ENCODE measurements at places on chromosomes 1 and 21.
A peak's percentile ranks its signal among the peaks of the same experiment; 100 is the strongest.

GRCh38 chr1:162993846-162994245 is 75.3 kb upstream of the RGS4 start:
- DNase-seq: no peak

DNA sequence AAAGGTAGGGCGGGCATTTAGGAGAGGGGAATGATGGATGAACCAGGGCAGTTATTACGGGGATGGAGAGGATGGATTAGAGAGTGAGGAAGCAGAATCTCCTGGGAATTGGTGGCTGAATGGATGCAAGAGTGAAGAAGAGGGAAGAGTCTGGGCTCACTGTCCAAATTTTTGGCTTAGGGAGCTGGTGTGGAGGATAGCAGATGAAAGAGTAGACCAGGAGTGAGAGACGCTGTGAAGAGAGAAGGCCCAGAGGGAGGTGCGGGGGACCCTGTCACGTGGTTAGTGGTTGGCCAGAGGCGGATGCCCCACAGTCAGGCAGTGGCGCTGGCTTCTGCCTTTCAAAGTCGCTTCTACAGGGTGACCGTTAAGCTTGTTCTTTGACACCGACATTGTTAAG is 78.4 kb downstream of the PEX14 start:
- no peak for DNase-seq

GRCh38 chr1:77467741-77468140 is 185.9 kb downstream of the AK5 start:
- no peak for DNase-seq

DNA sequence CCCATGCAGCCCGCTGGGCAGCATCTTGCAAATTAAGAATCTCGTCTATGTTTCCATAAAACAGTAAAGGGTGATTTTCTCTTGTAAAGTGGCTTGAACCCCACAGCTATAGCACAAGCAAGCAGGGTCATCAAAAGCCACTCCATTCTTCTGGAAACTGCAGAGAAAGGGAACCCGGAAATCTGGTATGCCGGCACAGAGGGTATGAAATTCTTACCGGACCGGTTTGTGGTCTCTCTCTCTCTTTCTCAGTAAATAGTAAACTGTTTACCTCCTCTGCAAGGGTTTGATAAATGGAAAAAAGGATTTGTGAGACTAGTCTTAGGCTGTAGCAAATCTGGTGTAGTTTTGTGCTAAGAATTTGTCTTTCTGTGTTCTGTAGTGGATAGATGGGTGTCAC is 2.7 kb upstream of the ADSS2 start:
- DNase-seq: no peak

GRCh38 chr1:88673446-88673845 is 10.6 kb upstream of the PKN2 start:
- DNase-seq: no peak

GRCh38 chr1:229409616-229410369 is 24.1 kb downstream of the ACTA1 start:
- no peak for DNase-seq

DNA sequence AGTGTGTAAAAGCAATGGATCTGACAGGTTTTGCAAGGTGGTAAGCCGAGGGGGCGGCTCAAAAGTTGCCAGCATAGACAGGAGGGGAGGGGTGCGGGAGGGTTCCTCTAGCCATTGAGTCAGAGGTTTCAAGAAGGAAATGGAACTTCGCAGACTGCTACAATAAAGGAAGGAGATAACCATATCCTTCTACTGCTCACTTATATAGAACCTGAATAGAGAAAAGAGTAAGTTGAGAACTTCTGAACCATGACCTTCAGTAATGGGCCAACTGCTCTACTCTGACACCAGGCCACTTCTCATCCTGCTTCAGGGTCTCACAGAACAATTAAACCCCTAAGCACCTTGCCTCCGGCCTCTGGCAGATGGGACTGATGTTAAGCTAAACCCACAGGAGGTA is 26.3 kb upstream of the BCAR3 start:
- no peak for DNase-seq

- DNase-seq: peak; percentile 45
Observed at GRCh38 chr1:20574686-20575540, 14.0 kb upstream of the CDA start.

DNA sequence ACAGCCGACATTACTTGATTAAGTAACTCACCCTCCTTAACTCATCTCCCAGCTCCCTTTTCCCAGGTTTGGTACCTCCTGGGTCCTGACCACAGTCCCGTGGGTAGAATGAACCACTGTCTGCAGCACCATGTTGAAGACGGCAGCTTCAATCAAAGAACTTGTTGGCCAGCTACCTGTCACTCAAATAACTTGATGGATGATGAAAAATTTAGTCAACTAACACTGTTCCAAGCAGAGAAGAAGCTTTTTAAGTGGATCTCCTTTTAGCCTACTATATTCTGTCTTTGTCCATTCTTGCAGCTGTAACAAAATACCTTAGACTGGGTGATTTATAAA is 138.4 kb upstream of the F3 start:
- no peak for DNase-seq

- no peak for DNase-seq
Observed at GRCh38 chr1:56255516-56256152, 323.7 kb downstream of the PLPP3 start.

DNA sequence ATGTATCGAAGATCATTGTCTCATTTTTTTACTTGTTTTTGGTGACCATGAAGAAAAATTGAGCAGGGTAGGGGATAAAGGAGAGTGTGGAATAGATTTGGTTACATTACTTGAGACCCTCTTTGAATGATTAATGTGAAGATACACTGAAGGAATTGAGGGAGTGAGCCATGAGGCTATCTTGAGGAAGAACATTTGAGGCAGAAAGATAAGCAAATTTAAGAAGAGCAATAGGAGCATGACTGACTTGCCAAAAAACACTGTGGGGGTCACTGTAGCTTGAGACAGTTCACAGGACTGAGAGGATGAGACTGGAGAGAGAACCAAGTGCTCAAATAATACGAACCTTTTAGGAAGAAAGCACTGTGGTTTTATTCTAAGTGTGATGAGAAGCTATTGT is 43.1 kb upstream of the PTPRC start:
- DNase-seq: no peak

GRCh38 chr1:89363638-89364536 is at the start of gene GBP6:
Gene GBP6 (plus strand): TSS chr1:89364059. CDS start chr1:89368552, 4,493 bp downstream.
- DNase-seq: no peak

DNA sequence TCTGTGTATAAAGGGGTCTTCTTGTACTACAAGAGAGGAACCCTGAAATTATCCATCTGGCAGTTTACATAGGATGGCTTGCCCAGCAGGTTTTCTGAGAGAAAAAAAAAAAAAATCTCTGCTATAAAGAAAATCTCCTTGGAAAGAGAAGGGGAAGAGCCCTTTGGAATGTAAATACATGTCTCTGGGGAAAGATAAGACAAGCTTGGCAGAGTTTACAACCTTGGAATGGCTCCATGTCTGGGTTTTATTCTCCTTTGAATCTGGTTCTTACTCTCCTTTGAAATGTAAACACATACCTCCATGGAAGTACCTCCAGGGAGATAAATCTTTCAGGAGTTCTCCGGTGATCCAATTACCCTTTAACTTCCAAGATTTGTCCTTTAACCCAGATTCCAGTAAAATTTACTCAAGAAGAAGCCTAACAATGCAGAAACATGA is 45.1 kb upstream of the DNAH14 start:
- DNase-seq: no peak

- DNase-seq: no peak
Observed at GRCh38 chr1:213521206-213521605, 466.6 kb upstream of the PROX1 start.

- no peak for DNase-seq
Observed at GRCh38 chr21:25304611-25305010, 302.7 kb downstream of the MRPL39 start.

DNA sequence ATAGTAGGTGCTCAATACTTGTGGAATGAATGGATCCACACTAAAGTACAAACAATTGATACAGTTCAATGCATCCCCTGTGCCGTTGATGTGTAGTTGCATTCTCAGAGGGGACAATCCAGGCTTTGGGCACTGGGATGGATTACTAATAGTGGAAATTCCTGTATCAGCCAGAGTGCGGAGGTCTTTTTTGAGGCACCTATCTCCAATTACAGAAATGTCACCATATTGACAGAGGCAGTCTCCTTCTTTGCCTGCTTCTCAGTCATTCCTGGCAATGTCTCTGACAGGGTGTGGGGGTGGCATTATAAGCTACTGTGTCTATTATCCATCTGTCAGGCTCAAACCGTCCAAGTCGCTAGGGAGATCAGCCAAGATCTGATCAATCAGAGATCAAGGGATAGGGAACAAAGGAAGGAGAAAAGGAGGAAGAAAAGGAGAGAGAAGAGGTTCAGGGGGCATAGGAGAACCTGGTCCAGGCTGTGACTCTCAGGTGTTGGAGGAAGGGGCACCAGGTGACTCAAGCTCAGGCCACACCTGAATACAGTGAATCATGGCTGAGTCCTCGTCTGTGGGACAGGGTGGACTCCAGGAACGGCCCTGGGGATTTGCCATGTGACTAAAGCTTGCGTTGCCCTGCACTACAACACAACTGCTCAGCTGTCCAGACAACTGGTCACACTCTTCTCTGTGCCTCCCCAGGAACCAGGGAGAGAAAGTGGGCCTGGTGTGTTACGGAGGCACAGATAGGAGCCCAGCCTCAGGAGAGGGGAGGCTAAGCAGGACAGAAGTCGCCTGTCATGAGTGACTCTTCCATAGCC is 3.4 kb upstream of the LAMB3 start:
- no peak for DNase-seq

GRCh38 chr1:70887936-70888335 is 159.7 kb downstream of the PTGER3 start:
- DNase-seq: no peak

DNA sequence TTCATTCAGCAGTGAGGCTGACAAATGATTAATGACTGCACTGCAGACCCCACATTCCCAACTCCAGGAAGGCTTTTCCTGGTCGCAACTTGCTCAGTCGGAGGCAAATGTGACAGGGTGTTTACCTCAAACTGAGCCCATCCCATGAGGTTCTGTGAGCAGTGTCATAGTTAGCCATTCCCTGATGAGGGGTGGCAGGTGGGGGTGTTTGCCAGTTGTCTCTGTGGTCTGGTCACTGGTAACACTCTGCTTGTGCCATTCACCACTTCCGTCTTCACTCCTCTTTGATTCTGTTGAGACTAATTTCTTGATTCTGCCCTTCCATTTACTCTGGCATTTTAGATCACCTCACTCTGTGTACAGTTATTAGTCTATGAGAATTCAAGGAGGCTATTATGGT is 73.5 kb downstream of the NOS1AP start:
- DNase-seq: no peak

DNA sequence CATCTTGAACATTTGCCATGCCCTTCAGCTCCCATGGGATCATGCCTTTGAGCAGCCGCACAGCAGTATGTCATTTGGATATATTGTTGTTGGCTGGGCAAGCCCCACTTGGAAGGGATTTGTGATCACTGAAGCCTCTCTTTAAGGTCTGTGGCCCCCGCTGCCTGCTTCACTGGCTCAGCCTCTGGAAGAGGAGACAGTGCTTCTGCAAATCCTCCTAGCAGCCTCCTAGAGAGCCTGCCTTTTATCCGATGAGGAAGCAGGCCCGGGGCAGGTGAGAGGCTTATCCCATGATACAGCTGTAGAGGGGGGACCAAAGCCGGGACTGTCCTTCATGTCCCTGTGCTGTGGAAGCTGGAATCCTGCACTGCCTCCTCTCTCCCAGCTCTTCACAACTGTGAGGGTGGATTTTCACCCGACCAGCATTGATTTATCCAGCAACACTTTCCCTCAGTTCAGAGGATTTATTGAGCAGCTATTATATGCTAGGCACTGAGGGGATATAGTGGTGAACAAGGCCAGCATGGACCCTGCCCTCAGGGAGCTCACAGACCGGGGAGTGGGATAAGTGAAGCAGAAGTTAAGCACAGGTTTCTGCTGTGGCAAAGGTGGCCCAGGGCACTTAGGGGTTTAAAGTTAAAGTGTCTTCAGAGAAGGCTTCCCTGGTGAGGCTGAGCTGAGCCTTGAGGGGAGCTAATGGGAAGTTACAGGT is 3.9 kb downstream of the TMEM61 start:
- no peak for DNase-seq

- no peak for DNase-seq
Observed at GRCh38 chr1:240619906-240620621, 8.1 kb upstream of the GREM2 start.

GRCh38 chr1:231973830-231974229 is 347.2 kb downstream of the DISC1 start:
- DNase-seq: no peak

GRCh38 chr1:83998205-83998497 is 781 bp downstream of the TTLL7 start:
- no peak for DNase-seq

DNA sequence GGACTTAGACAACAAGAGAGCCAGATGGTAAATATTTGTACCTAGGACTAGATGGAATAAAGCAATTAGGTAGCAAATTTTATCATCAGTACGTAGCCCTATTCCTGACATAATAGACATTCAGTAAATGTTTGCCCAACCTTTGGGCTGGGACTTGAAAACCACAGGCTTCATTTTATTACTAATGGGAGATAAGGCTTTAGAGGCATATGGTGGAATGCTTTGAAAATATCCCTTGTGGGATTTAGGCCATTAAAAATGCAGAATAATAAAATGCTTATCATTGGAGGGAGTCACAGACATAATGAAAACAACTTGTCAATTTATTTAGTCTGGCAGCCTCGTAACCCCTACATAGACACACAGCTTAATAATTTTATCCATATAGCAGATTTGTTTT is 296.1 kb upstream of the SPAG17 start:
- DNase-seq: no peak

DNA sequence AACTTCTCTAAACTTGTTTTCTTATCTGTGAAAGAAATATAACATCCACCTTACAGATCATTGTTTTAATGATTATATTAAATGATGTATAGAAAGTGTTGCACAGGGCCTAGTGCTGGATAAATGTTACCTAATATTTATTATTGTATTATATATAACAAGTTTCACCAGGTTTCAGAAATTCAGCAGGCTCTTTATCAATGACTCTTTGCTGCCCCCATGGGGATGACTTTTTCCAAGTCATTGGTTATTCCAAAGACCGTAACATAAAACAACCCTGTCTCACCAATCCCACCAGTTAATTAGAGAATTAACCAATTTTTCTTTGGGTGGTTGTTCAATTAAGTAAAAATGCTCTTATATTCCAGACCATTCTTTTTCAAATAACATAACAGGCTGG is 7.3 kb upstream of the DEDD start:
- no peak for DNase-seq

DNA sequence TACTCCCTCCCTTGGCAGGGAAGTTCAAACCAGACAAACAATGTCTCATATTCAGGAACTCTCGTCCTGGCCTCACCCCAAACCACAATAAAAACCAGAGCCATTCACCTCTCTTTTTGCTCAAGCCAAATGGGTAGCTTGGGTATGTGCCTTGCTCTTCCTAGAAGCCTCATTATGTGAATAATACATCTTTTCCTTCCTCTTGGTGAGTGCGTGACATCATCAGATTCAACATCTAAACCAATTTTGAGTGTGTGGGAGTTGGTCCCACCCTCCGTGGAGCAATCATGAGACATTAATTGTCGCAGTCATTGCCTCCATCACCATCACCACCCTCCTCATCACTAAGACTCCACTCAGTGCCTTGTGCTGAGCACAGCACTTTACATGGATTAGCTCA is 482.9 kb downstream of the PTPRU start:
- no peak for DNase-seq

GRCh38 chr1:67956116-67956515 is 94.3 kb downstream of the DIRAS3 start:
- DNase-seq: no peak

- no peak for DNase-seq
Observed at GRCh38 chr1:153539395-153540093, 1.2 kb downstream of the S100A5 start.
